ENCODE measurements at places on chromosomes 7 and 10.

GRCh38 chr10:92965314-92965713, 95.3 kb upstream of the CYP26C1 start:
- DNase-seq: peak; percentile 54

DNA sequence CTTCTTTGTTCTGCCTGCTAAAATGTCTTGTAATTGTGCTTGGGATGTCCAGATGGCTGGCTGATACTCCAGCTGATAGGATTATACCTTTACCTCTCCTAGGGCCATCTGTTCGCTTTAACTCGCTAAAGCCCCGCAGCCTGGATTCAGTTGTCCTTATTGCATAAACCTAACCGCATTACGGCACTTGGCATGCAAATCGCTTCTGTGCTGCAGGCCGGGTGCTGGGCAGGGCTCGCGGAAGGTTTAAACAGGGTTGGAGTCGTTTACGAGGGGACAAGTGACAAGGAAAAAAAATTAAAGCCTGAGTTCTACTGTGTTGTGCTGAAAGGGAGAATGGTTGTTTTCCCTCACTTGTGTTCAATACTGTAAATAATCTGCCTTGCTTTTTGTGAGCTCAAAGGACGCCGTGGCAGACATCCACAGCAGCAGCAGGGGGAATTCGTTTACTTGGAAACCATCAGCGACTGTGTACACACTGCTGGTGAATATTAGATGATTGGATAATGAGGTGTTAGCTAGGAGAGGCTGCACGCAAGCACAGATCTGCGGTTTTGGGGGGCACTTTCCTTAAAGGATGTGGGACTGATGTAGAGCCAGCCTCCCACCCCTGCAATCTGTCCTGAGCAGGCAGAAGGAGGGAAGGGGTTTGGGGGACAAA, 93.0 kb downstream of the EBF3 start:
- peak; percentile 14 for DNase-seq

DNA sequence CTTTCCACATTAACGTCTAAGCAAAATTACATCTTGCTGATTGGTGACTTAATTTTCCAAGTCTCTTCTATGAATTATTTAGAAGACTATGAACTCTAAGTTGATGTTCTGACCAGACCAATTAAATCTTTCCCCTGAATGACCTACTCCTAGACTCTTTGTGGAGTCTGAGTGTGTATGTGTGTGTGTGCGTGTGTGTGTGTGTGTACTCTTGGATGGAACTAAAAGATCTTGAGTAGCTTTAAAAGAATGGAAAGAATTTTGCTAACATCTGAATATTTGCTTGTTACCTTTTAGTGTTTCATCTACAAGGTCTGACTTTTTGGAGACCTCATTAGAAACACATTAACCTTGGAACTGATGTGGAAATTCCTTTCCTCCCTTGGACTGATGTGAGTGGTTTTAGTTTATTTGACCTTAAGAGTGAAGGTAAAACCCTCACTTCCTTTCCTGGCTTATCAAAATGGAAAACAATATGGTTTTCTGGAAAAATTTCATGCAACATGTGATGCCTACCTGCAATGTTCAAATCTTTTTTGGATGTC, 257.1 kb downstream of the GATA3 start:
- DNase-seq: no peak

DNA sequence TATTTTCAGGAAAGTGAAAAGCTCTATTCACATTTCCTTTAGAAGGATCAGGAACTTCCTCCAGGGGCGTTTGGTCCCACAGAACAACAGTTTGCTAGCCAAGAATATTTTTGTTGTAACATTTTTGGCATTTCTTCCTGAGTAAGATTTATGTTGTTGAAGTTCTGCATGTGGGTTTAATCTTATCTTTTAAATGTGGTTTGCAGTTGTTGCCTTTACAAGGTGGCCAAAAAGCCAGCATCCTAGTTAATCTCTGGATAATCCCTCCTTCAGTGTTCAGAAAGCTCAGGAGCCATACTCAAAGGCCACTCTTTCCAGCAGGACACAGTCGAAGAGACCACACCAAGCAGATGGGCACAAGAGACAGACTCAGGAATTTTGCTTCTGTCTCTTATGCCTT, 30.0 kb downstream of the SLC26A4 start:
- DNase-seq: peak; percentile 61

DNA sequence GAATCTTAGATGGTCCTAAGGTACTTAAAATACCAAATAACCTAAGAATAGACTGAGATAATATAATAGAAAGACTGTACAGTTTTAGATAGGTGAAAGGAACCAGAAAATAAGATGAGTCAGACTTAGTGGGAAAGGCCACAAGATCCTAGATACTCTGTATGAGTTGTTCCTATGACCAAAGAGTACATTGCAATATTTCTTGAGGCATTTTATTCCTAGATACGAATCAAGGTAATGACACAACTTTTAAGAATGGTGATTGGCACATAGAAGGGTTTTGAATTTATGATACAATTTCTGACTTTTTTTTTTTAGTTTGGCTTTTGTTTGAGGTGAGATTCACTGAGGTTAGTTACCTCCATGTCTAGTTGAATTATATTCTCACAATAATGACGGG, 30.2 kb downstream of the MGAM start:
- no peak for DNase-seq

GRCh38 chr10:125172694-125173093, 12.3 kb upstream of the CTBP2 start:
- no peak for DNase-seq

DNA sequence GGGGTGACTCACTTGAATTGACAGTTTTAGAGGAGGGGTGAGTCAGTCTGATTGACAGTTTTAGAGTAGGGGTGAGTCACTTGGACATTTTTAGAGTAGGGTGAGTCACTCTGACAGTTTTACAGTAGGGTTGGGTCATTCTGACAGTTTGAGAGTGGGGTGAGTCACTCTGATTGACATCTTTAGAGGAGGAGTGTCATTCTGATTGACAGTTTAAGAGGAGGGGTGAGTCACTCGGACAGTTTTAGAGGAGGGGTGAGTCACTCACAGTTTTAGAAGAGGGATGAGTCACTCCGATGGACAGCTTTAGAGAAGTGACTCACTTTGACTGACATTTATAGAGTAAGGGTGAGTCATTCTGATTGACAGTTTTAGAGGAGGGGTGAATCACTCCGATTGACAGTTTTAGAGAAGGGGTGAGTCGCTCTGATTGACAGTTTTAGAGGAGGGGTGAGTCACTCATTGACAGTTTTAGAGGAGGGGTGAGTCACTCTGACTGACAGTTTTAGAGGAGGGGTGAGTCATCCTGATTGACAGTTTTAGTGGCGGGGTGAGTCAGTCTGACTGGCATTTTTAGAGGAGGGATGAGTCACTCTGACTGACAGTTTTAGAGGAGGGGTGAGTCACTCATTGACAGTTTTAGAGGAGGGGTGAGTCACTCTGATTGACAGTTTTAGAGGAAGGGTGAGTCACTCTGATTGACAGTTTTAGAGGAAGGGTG, 595.9 kb downstream of the DNAJB6 start:
- DNase-seq: peak; percentile 1

GRCh38 chr10:126092366-126093215, 196.2 kb downstream of the FANK1 start:
- DNase-seq: peak; percentile 40

GRCh38 chr7:28024786-28025334, 155.7 kb downstream of the JAZF1 start:
- DNase-seq: no peak

GRCh38 chr7:836429-836828, 4.2 kb downstream of the SUN1 start:
- peak; percentile 27 for DNase-seq

DNA sequence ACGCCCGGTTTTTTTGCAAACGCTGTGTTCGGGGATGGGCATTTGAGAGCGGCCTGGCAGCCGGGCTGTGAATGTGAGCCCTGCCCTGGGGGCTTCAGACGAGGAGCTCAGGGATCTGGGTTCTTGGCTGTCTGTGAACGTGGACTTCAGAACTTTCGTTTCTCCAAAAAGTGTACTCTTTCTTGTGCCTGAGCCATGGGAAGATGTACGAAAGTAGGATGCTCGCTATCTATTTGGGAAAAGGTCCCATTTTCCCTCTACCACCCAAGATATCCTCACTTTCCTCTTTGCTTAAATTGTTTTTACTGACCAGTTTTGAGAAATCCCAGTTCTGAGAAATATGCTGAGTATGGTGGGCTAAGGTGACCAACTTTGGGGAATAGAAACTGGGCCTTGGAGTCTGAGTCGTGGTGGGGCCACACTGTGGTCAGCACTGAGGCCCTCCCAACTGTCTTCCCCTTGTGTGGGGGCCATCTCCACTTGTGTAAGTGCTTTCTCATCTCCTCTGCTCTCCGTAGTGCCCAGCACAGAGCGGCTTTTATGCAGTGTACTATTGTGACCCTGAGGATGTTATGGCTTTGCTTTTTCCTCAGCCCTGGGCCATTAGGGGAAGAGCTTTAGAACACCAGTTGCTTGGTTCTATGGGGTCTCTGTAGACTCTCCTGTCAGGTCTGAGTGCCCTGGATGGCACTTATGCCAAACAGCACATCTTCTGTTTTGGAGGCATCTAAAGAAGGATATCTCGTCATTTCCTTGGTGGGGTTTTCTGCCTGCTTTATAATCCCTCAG, 918 bp downstream of the DBNL start:
- DNase-seq: no peak

- DNase-seq: no peak
These were observed 8.3 kb downstream of the NOD1 start for GRCh38 chr7:30470163-30470770.

DNA sequence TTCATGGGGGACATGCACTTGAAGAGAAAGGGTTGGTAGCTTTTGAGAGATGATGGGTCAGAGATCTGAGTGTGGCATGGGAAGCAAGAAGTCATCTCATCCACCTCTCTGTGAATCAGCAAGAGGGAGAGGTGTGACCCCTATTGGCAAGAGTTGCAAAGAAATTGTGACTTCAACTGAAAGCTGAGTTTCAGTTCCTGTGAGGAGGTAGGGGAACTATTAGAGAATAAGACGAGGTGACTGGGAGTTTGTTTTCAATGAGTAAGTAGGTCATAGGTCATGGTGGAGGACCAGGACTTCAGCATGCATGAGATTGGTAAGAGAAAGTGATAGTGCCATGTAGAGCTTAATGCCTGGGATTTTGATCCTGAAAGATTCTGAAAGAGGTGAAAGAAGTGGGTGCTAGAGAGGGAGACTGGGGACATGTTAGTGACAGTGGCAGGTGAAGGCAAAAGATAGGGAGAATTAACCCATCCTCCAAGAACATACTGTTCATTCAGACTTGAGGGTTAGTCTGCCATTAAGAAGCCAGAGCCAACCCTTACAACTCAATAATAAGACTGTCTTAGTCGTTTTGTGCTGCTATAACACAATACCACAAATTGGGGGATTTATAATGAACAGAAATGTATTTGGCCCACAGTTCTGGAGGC, 75.5 kb upstream of the CAPZA2 start:
- DNase-seq: peak; percentile 33

GRCh38 chr7:128060018-128060417, 28.8 kb upstream of the LRRC4 start:
- no peak for DNase-seq

DNA sequence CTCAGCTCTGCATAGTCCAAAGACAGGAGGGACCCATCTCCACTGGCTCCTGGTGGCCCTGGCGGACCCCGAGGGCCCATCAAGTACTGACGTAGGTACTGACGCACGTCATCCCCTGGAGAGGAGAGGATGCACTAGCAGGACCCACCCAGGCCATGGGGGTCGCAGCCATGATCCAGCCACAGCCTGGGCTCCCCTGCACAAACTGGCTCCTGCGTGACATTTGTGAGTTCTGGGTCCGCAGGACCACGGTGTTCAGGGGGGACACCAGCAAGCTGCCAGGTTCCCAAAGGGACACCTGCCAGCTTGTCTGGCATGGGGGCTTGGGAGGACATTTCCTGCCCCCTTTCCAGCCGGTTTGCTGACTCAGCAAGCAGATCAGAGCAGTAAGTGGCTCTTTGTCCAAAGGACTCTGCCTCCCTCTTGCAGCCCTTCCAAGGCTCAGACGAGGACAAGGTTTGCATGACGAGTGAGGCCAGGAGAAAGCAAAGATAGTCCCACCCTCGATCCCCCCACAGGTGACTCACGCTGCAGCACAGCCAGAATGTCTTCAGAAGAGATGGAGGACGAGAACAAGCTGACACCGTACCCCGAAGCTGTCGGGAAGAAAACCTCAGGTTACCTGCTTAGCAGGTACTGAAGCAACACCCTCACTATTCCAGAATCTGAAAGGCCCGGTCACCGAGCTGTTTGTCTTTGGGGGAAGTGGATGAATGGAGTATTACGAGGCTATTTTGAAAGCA, 49.0 kb downstream of the COL17A1 start:
- no peak for DNase-seq

DNA sequence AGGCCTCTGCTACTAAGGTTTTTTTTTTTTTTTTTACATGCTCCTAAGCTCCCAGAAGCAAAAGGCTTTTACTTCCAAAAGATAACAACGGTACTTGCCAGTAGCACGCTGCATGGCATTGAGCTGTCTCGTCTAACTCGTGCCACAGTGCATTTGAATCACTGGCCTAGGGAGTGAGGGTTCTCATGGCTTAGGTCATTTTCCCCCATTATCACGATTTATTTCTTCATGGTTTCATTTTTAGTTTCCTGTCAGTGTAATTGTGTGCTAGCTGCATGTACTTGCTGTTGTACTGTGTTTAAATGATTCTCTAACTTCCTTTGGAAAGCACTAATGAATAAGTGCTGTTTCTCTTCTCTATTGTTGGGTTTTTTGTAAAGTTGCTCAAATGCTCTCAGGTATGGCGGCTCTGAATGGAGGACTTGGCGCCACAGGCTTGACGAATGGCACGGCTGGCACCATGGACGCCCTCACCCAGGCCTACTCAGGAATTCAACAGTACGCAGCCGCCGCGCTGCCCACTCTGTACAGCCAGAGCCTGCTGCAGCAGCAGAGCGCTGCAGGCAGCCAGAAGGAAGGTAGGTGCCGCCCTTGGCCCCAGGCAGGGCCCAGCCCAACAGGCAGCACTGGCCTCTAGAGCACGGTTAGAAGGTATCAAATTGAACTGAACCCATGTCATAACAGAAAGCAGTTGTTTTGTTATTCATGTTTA, 290.5 kb downstream of the USP6NL start:
- DNase-seq: no peak

DNA sequence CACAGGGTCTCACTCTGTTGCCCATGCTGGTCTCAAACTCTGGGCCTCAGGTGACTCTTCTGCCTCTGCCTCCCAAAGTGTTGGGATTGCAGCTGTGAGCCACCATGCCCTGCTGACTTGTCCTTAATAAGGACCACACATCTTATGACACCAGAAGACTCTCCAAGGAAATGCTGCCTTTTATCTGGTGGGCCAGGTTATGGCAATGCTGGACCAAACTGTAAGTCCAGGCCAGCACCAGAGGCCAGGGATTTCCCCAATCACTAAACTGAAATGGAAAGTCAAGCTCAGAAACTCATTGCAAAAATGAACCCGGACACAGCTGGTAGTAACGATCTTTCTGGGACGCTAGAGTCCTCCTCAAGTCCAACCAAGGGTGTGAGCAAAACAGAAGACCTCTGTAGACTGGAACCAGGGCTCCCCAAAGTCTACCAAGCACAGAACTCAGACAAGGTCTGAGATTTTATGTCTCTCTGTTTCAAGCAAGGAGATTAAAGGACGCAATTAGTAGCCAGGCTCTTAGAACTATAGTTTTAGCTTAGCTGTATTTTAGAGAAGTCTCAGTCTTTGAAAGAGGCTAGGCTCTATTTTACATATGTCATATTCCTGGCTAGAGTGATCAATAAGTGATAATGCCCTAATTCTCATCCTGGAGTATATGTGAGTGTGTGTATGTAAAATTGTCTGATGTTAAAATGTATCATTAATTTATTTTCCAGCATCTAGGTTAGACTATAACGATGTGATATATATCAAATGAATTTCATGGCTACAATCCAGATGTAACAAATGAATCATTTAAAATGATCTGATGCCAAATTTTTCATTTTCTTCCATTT, 74.0 kb upstream of the ITGB1 start:
- DNase-seq: no peak

Data from fibroblast of skin of right quadriceps (primary cell).